Esophagus squamous epithelium (tissue), 5 donors: ENCODE measurements at places on chromosomes 5 and 9. TPM values are rescaled to one million over a fixed set of nuclear protein-coding genes. Genes with fewer than 3 reads are reported as not detected.

DNA sequence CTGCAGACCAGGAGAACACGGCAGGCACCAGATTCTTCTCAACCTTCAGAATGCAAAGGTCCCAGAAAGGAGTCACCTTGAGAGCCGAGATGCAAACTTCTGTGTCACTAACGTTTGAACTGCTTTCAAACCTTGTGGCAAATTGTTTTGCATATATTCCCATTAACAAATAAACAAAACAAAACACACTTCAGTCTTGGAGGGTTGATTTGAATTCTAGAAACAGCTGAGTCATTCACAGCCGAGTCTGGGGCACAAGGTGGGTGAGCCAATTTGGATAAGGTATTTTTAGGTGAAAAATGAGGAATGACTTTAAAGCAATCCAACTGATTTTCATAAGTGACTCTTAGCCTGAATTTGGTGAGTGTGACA is 38.8 kb upstream of the ANKRD33B start:
- DNase-seq = no peak

GRCh38 chr9:133359399-133360175 is 3.2 kb downstream of the SURF2 start:
- DNase-seq = no peak

- DNase-seq = no peak
Observed at GRCh38 chr9:84490206-84490841, 149.8 kb upstream of the SLC28A3 start.

DNA sequence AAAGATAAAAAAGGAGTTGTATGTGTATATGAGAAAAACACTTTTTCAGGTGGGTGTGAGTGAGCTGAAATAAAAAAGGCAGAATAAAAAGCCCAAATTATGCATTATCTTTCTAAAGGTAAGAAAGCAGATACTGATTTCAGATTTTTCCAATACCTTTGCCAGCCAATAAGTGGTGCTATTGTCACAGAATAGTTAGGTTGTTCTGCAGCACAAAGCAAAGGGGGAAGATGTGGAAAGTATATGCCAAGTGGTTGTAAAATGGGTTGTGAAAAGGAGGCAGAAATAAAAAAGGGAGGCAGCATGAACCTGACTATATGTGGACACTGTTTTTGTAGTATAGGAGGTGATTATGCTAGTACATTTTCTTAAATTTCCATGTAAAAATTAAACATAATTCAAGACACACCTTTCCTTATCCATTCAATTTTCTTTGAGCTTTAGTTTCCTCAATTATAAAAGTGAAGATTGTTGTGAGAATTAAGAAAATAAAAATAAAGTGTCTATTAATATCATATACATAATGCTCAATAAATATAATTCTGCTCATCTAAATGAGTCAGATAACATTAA is 106.7 kb downstream of the SMIM15 start:
- DNase-seq = no peak

- DNase-seq = no peak
Observed at GRCh38 chr5:169647566-169647965, 10.5 kb downstream of the DOCK2 start.

DNA sequence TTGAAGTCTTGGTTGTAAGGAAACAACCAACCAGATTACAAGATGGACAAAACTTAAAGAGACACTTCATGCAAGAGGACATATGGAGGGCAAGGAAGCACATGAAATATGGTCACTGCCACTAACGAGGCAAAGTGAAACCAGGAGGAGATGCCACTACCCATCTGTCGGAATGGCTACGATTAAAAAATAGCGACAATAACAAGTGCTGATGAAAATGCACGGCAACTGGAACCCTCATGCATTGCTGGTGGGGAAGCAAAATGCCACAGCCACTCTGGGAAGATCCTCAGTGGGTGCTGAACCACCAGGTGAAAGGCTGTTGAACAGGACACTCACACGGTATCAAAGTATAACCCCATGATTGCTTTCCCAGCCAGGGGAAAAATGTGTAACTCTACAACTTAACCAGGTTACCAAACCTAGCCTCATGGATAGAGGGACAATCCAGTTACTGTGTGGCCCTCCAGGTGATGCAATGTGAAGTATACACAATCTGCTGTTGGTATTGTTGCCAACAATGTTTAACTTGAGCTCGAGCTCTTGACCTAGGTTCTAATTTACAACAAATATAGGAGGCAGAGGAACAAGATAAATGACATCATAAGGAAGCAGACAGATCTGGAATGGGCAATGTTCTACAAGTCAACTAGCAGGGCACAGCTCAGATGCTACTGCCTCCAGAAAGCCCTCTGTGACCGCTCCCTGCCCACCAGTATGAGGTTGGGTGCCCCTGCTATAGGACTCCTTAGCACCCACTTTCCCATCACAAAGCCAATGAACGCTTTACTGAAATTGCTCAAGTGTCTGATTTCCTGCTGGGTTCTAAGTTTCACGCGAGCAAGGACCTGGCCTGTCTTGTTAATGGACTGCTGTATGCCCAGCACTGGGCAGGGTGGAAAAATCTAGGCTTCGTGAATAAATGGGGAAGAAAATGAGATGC is 25.8 kb downstream of the SH3PXD2B start:
- DNase-seq = no peak

LMX1B gene
- 0.23 TPM for total RNA-seq

GRCh38 chr9:4241552-4241951 is 58.3 kb downstream of the GLIS3 start:
- DNase-seq = no peak

ORM2 gene
- not detected for total RNA-seq

- DNase-seq = no peak
Observed at GRCh38 chr5:93665648-93666047, 75.8 kb downstream of the POU5F2 start.

DNA sequence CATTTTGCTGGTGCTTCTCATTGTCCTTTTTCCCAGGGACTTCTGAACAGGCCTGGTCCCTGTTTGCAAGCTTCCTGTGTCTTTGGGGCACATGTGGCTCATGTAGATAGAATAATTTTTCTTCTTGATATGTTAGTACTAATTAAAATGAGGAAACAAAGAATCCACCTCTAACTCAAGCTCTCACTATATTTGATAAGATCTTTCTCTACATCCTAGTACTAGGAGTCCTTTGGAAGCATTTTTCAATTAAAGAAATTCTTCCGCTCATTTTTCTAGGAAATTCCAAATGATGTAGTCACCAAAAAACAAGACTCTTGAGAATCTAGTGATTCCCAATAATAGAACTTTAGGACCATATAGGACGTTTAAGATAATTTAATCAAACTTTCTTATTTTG is 165.3 kb downstream of the SEC61B start:
- no peak for DNase-seq

HTR1A gene
- not detected for total RNA-seq

DIPK1B gene
- total RNA-seq = 1.1 TPM

- no peak for DNase-seq
Observed at GRCh38 chr5:157212307-157212706, 31.7 kb downstream of the ITK start.

- DNase-seq = no peak
Observed at GRCh38 chr9:83413367-83413766, 124.8 kb downstream of the FRMD3 start.

MGAT4B gene
- total RNA-seq = 119 TPM

DNA sequence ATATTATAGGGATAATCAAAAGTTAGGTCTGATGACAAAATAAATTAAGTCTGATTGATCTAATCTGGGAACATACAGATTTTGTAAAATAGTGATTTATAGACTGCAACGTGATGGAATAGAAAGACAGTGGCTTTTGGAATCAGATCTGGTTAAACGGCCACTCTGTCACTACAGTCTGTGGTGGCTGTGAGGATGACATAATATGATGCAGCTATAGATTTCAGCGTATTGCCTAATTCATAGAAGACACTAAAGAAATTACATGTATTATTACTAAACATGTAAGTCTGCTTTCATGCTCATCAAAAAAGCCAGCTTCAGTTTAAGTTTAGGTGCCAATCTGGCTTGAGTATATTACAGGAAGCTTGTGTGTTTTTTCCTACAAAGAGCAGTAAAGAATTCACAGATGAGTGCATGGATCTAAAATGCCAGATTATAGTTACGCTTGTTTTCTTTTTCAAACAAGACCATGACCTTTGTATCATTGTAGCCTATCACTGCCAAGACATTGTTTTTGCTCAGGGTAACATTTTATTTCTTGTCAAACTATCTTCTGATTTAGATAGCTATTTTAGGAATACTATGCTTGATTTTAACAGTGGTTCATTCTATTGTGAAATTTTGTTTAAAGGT is 25.7 kb downstream of the CPEB4 start:
- no peak for DNase-seq

DNA sequence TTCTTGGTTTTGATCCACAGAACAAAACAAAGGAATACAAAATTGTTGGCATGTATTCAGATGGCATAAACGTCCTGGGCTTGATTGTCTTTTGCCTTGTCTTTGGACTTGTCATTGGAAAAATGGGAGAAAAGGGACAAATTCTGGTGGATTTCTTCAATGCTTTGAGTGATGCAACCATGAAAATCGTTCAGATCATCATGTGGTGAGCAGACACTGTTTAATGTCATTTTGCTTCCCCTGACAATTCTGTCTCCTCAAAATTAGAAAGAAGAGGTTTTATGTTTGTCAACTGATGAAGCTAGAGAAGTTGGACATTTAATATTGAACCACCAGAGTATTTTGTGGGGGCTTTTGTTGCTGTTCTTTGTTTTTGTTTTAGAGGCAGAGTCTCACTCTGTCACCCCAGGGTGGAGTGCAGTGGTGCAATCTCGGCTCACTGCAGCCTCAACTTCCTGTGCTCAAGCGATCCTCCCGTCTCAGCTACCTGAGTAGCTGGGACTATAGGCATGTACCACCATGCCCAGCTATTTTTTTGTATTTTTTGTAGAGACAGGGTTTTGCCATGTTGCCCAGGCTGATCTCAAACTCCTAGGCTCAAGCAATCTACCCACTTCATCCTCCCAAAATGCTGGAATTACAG is 82.0 kb downstream of the SLC1A1 start:
- DNase-seq = no peak

RAD23B gene
- 78.5 TPM for total RNA-seq

GRCh38 chr5:150517272-150518152 is 9.6 kb downstream of the NDST1 start:
- DNase-seq = no peak

DNA sequence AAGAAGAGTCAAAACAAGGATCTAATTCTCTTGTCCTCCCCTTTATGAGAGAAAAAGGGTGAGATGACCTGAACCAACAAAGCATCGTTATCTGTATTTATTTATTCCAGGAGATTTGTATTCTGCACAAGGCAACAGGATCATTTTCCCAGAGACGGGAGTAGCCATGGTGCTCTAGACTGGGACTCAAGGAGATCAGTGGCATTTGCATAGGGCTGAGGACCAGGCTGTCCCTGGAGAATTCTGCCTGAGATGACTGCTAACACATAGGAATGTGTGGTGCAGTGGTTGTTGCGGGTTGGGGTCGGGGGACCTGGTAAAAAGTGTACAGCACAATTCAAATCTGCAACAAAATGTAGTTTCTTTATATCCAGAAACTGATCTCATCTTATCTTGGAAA is 22.3 kb upstream of the ZNF474 start:
- no peak for DNase-seq

DNA sequence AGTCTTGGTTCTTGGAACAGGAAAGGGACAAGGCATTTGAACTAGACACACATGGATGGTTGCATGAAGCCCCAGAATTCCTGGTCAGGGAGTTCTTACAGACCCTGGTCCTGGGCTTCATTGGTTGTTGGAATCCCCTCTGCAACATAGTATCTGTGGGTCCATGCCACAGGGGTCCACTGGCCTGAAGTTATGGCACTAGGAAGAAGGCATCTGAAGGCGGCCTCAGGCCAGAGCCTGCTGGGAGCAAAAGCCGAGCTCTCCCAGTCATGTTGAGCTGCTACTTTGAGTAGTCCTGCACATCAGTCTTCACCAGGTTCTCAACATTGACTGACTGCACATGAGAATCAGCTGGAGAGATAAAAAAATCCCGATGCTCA is 71.1 kb upstream of the PITX1 start:
- no peak for DNase-seq

- DNase-seq = no peak
Observed at GRCh38 chr5:26601563-26601962, 436.8 kb downstream of the CDH9 start.

GRCh38 chr9:95311961-95312360 is 5.5 kb downstream of the FANCC start:
- no peak for DNase-seq

NME5 gene
- not detected for total RNA-seq

GRCh38 chr5:67189931-67190330 is 6.7 kb downstream of the CD180 start:
- no peak for DNase-seq

EDIL3 gene
- total RNA-seq = 16.5 TPM

STPG3 gene
- total RNA-seq = not detected

- no peak for DNase-seq
Observed at GRCh38 chr5:98899456-98899855, 29.4 kb downstream of the CHD1 start.

DNA sequence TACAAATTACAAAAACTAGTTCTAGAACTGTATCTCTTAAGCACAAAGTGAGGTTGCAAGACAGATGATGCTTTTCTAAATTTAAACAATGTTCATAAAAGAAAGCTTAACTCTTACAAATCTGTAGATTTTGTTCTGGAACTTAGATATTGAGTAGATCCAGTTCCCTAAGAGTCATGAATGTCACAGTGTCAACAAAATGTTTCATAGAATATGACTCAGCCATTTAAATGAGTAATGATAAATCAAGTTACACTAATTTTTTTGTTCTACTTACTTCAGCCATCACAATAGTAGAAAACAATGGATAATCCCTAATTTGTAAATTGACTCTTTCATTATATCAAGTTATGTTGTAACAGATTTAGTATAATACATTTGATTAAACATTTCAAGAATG is 239.7 kb downstream of the MEF2C start:
- no peak for DNase-seq

GRCh38 chr9:18393340-18394130 is 80.4 kb upstream of the ADAMTSL1 start:
- no peak for DNase-seq

SPINK13 gene
- total RNA-seq = not detected

DNA sequence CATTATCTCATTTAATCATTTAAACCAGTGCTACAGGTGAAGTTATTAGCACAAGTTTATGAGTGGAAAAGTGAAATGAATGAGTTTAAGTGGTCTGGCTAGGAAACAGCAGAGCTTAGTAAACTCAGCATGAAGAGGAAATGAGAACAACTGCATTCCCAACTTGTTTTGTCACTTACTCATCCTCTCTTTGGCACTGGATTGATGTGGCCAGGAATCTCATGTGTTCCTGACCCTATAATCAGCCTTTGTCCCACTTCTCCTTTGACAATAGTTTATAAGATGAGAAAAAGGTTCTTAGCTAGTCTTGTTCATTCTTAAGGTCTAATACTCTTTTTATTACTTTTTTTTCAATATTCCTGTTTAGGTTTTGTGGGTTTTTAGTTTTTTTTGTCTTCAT is 559.2 kb upstream of the TLE4 start:
- DNase-seq = no peak

GRCh38 chr5:139633295-139634027 is 14.7 kb upstream of the CXXC5 start:
- DNase-seq = no peak

GRCh38 chr5:116880150-116880549 is 305.5 kb upstream of the SEMA6A start:
- DNase-seq = no peak
